ENCODE measurements at places on chromosomes 5 and 9. TPM values are rescaled to one million over a fixed set of nuclear protein-coding genes. Genes with fewer than 3 reads are reported as not detected.
A peak's percentile ranks its signal among the peaks of the same experiment; 100 is the strongest.

- no peak for DNase-seq
Observed at GRCh38 chr5:82910491-82910890, 166.7 kb downstream of the TMEM167A start.

DNA sequence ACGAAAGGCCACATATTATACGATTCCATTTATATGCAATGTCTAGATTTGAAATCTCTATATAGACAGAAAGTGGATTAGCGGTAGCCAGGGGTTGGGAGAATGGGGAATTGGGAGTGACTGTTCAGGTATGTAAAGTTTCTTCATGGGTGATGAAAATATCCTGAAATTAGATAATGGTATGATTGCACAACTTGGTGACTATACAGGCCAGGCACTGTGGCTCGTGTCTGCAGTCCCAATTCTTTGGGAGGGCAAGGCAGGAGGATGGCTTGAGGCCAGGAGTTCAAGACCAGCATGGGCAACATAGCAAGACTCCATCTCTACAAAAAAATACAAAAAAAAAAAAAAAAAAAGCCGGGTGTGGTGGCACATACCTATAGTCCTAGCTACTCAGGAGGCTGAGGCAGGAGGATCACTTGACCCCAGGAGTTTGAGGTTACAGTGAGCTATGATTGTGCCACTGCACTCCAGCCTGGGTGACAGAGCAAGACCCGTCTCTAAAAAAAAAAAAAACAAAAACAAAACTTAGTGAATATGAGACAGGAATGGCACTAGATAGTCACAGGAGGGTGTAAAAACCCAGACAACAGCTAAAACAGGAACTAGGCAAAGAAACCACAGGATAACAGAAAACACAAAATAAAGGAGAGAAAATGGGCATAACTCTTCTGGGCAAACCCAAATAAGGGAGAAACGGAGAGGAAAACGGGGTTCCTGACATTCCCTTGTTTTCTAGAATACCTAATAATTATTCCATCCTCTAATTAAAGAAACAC is 72.1 kb upstream of the ZNF618 start:
- no peak for DNase-seq

DNA sequence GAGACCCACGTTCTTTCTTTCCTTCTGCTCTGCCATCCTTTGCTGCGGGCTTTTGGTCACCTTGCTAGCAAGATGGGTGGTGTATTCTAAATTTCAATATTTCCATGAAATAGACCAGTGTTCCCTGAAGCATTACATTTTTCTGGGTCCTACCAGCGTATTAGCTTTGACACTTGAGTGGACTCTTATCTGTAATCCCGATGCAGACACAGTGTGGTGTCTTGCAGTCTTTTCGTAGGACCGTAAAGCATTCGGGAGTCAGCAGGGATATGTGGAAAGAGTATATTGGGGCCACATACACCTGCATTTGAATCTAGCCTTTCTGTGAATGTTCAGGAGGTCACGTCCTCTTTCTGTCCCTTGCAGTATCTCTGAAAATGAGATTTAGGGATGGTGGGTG is 124.7 kb upstream of the CPEB4 start:
- DNase-seq, result no peak

GRCh38 chr5:75062925-75063531 is 10.7 kb upstream of the GCNT4 start:
- DNase-seq, result no peak

GRCh38 chr5:136538534-136538933 is 173.2 kb upstream of the TRPC7 start:
- DNase-seq, result no peak

DNA sequence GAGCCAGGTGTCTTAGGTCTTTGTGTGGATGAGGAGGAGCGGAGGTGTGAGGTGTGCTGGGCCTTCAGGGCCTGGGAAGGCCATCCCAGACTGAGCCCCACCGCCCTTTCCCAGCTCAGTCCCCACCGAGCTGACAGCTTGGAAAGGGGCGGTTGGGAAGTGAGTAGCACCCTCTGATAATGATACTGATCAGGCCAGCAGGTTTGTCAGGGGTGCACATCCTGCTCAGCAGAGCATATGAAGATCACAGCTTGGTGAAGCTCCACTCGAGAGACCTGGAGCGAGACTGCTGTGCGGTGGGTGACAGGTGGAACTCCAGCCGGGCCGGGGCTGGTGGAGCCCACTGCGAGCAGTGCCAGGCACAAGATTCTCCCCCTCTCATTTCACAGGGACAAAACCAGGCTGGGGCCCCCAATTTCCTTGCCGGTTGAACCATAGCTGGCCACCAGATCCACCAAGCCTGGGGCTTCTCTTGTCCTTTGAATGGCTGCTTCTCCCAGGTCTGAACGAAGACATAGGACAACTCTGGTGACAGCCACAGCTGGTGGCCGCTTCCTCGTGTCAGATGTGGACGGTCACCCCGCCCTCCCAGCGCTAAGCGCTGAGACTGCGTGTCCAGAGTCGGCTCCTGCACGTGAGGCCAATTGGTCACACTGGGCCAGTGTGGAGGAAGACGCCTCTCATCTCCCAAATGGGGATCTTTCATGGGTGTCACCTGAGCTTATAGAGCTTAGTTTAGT is 8.3 kb downstream of the QRFP start:
- no peak for DNase-seq

DNA sequence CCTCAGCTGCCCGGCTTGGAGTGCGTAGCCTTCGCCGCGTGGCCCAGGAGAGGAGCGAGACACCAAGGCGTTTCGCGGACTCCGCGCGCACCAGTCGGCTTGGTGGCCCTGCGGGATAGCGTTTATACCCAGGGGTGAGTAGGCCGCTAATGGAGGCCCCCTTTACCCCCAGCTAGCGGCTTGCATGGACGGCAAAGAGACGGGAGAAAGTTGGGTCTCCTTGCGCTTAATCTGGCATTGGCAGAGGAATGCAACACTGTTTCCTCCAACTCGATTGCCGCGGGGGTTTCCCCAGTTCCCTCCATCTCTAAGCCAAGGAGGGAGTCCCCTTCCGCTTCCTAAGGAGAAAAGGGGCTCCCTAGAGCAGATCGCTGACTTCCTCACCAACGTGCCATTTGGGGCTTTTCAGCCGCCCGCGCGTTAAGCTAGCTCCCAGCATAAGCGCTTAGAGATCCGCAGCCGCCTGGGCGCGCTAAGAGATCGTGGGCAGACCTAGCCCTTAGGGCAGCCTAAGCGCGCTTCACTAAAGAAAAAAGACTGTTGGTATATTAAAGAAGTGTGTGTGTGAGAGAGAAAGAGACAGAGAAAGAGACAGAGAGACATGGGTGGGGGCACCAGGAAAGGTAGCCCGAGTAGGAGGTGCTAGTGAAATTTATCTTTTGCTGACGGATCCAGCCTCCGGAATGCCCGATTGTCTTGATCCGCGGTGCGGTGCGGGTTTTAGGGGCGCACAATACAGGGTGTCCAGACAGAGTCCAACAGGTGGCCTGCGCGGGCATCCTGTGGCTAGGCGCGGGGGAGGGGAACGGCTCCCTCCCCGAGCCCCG is 597.9 kb upstream of the SGCD start:
- DNase-seq, result peak; percentile 16

DNA sequence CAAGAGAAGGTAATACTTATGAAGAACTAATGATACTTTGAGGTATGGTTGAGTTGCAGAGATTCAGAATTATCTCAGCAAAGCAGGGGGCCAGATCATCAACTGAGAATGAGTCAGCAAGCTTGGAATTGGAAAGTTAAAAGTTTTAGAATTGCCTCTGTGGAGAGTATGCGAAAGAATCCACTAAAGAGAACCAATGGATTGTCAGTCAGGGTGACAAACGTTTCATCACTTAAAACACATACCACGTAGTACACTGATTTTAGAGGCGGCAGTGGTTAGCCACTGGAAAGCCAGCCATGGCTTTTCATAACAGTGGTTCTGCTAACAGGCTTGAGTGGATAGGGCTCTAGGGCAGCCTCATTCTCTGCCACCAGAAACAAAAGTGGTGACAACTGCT is 30.7 kb downstream of the AOPEP start:
- DNase-seq, result no peak

- DNase-seq, result no peak
Observed at GRCh38 chr5:57947181-57947580, 464.6 kb upstream of the ACTBL2 start.

GRCh38 chr5:123429993-123430392 is 6.8 kb upstream of the CEP120 start:
- no peak for DNase-seq

DNA sequence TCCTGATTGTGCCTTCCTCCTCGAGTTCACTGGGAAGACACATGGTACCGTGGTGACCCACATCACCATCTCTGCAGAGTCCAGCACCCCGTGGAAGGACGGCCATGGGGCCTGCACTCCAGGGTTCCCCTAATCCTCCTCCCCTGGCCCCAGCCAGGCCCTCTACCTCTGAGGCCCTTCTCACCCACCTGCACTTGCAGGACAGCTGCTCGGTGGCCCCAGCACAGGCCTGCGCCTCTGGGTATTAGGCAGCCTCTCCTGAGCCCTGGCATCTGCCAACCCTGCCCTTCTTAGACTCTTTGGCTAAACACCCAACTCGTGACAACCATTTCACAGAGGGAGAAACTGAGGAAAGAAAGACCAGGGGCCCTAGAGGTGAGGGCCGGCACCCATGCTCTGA is 28.9 kb upstream of the CPLX2 start:
- DNase-seq, result no peak

GRCh38 chr5:159503236-159503635 is 172.9 kb upstream of the IL12B start:
- DNase-seq, result no peak

DNA sequence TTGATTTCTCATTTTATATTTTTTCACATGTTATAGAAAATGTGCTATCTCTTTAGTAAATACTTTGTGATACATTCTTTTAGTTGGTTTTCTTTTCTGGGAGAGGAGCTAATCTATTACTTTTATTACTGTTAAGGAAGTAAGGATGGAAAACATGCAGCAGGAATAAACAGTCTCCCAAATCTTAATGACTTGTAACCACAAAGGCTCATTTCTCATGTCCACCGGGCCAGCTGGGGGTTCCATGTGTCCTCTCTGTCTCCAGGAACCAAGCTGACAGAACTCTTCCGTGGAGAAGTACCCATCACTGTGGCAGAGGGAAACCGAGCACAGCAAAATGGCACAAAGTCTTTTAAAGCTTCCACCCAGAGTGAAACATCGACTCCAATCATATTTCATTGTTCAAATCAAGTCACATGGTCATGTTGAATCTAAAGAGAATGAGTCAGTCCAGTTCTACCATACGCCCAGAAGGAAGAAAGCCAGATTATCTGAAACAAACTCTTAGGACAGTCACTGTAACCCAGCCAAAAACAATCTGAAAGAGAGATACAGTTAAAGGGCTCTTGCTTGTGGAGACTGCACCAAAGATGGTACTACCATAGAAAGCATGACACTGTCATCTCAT is 97.1 kb upstream of the CDH6 start:
- DNase-seq, result no peak

- DNase-seq, result no peak
Observed at GRCh38 chr9:133128152-133128551, 7.1 kb upstream of the RALGDS start.

GRCh38 chr5:81359108-81359507 is 34.8 kb downstream of the ACOT12 start:
- no peak for DNase-seq

DNA sequence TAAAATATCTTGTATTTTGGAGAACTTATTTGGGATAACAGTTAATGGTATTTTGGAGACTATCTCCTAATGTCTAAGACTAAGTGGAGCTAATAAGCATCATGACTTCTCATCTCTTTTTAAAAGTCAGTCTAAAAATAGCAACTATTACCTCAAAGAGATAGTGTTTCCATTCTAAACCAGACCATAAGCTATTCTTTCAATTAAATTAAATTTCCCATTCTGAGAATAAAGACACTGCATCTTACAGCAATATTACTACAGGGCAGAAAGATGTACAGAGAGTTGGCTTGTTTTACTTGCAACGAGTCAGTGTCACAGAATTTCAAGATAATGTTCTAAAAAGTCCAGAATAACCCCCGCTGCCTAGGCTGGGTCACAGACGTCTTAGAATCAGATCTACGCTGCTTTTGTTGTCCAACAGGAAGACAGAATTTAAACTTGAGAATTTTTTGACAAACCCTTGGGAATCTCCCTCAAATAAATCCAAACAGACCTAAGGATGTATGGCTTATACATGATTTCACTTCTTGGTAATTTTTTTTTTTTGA is 98.9 kb downstream of the USP20 start:
- peak; percentile 24 for DNase-seq

DNA sequence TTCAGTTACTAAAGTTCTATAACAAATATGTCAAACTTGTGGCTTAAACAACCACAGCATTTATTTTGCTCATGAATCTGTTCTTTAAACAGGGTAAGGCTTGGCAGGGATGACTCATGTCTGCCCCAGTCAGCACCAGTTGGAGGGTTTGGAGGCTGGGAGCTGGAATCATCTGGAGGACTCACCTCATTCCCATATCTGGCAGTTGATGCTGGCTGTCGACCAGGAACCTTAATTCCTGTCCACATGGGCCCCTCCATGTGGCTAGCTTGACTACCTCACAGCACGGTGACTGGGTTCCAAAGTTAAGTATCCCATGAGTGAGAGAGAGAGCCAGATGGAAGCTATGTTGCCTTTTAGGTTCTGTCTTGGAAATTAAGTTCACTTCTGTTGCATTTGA is 13.8 kb upstream of the CCL28 start:
- DNase-seq, result no peak

DNA sequence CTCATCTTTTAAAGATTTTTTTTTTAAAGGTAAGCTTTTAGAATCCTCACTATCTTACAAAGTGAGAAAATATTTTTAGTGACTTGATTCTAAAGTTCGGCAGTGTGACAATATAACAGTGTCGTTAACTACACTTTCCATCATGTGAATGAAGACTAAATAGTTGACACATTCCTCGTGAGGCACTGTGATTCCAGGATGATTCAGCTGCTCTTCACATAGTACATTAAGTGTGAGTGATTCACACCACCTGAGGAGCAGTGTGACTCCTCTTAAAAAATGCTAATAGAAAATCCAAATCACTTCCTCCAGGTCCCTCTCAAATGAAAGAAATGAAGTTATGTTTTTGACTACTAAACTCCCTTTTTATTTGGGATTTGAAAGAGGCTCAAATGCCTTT is 589.5 kb downstream of the GABRG2 start:
- DNase-seq, result no peak

DNA sequence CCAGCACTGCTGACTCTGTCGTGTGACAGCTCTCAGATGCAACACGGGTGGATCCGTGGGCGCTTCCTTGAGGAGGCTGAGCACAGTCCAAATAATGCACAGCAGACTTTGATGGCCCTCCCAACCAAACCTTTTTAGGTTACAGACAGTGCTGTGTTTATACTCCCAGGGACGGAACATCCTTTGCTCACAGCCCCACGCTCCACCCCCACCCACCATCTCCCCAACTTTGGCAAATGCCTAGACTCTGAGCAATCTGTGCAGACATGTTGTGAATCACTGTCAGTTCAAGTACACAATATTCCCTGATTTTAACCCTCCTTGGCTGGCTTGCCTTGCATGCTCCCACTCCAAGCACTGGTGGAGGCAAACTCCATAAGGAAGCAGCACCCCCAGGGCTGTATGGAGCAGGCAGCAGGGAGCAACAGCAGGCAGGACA is 324.6 kb downstream of the MLLT3 start:
- DNase-seq, result no peak

UNC13B gene
- polyA plus RNA-seq, result 13.4 TPM

CBY3 gene
- polyA plus RNA-seq, result 0.84 TPM

GPR151 gene
- not detected for polyA plus RNA-seq

PAPPA gene
- not detected for polyA plus RNA-seq

RELL2 gene
- 0.40 TPM for polyA plus RNA-seq

NOL8 gene
- polyA plus RNA-seq, result 33.6 TPM

CFAP77 gene
- polyA plus RNA-seq, result 0.09 TPM

SLCO6A1 gene
- 0.63 TPM for polyA plus RNA-seq

FRMPD1 gene
- 8.0 TPM for polyA plus RNA-seq

ZNF300 gene
- polyA plus RNA-seq, result 10.1 TPM

CORO2A gene
- 0.32 TPM for polyA plus RNA-seq
